ENCODE measurements at places on chromosomes 16 and 17.
A peak's percentile ranks its signal among the peaks of the same experiment; 100 is the strongest.

- DNase-seq = no peak
These were observed 5.6 kb downstream of the ADCY9 start for GRCh38 chr16:4110680-4111079.

DNA sequence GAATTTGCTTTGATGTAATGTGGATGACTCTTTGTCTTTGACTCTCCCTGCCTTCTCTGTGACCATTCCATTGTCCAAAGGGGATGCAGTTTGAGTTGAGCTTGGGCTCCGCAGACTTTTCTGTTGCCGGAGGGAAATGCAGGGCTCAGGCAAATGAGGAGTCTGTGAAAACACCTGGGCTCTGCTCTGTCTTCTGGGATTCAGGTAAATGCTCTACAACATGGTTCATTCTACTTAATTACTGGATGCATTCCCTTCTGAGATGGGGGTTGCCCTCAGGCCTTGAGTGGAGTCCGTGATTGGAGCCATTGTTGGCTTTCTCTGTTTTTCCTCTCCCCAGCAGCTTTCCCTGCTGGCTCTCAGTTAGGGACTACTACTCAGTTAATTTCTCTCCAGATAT is 26.4 kb upstream of the SPNS2 start:
- DNase-seq = no peak

DNA sequence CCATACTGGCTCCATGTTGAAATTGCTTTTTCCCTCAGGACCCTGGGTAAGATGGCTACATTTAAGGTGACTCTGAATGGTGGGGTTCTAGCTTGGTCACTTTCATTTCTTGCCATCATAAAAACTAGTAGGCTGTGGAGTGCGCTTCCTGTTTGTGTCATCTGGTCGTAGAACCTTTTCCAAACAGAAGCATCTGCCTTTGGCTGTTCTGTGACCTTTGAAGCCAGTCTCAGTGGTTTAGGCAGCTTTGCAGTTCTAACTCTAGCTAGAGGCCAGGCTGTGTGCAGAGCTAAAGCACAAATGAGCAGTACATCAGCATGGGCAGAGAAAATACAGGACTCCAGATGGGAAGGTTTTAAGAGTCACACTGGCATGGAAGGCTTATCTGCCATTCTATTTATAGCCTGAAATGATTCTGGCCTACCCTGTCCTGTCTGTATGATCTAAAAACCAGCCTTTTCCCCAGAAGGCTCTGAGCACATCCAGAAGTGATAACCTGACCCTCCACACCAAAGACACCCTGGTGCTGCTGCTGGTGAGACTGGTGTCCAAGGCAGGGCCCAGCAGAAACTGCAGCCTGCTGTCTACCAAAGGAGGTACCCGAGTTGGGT is 8.6 kb downstream of the ESRP2 start:
- no peak for DNase-seq

DNA sequence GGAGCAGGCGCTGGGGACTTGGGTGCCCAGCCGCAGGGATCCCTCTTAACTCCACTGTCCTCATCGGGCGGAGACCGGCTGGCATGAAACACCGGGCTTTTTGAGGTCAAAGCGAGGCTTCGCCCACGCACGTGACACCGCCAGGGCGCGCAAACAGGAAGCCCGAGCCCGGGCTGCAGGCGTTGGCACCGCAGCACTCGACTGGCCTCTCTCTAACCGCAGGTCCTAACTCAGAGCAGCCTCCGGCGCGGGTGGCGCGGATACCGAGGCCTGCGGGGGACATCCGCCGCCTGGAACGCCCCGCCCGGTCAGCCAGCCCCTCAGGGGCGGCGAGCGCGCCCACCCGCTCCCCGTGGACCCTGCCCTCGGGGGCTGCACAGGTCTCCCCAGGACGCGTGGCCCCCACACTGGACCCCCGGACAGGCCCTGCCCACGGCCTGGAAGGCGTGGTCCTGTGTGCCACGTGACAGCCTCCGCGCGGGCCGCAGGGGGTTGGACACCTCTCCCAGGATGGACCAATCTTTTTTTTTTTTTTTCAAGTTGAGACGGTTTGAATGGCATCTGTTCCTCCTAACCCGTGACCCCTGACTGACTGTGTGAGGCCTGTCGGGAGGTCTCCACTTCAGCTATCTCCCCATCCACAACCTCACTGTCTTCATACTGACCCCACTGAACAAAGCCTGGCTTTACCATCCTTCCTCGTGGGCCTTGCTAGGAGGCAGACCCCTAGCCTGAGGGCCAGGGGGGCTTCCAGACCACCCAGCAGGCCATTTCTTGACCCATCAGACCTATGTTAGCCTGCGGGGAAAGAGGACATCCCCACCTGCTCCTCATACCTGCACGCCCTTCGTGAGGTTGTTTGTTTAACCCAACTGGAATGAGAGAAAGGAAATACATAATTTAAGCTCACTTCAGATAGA is 8.4 kb upstream of the SLC47A2 start:
- DNase-seq = peak; percentile 13

- DNase-seq = no peak
These were observed 4.5 kb downstream of the GRN start for GRCh38 chr17:44349553-44350070.

- DNase-seq = no peak
These were observed 66.9 kb downstream of the SKAP1 start for GRCh38 chr17:48363161-48363560.

- no peak for DNase-seq
These were observed 324.5 kb downstream of the SNX29 start for GRCh38 chr16:12300945-12301500.

GRCh38 chr17:27602721-27603420 is 28.1 kb upstream of the LGALS9 start:
- DNase-seq = peak; percentile 90

- no peak for DNase-seq
These were observed 34.7 kb downstream of the ADCY9 start for GRCh38 chr16:4081521-4082021.

- DNase-seq = no peak
These were observed 90.6 kb downstream of the NXN start for GRCh38 chr17:888998-889441.

DNA sequence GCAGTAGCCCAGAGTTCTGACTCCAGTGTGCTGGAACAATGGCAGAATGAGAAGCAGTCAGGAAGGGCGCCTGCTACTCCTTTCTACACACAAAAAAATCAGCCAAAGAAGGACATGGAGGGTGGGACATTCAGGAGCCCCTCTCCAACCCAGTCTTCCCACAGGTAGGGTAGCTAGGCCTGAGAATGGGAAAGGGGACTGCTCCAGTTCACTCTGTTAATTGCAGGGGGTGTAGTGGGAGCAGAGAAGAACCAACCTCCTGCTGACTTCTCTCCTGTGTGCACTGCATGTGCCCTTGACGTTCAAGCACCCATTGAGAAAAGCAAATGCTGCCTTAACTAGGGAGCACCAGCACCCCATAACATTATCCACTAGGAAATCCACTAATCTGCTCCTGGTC is 119.1 kb upstream of the IRX6 start:
- DNase-seq = no peak

- peak; percentile 63 for DNase-seq
These were observed 42.2 kb upstream of the GSE1 start for GRCh38 chr16:85570735-85571562.

DNA sequence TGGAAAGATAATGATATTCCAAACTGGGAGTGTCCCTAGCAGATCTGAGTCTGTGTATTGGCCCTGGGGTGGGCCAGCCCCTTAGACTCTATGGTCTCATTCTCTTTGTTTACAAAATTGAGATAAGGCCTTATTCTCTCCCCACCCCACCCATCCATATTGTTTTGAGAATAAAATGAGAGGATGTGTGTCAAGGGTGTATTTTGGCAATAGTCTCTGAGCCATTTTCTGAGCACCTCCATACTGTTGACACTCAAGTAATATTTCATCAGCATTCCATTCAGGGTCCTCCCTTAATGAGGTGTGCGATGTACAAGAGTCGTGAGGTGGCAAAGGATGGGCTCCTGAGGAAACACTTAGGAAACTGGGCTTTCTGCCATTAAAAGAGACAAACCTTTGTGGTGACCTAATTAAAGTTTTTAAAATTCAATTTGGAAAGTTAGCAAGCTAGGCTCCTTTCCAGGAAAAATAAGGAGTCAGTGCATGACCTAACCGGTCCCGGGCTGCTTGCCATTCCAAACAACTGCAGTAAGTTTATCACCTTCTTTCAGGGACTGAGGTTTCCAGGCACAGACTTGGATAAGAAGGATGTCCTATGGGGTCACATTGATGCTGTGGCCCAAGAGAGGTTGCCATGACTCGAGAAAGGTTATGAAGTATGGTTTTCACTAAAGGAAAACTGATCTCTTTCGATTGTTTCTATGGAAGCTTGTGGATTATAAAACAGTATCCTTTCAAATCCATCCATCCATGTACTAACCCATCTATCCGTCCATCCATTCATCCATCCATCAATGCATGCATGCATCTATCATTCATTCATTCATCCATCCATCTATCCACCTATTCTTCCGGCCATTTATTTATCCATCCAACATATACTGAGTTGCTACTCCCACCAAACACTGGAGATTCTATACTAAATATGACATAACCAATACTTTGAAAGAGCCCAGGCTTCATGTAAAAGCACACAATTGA is 443.3 kb downstream of the UTP18 start:
- DNase-seq = no peak

- no peak for DNase-seq
These were observed 40.8 kb downstream of the METRNL start for GRCh38 chr17:83119987-83120864.

DNA sequence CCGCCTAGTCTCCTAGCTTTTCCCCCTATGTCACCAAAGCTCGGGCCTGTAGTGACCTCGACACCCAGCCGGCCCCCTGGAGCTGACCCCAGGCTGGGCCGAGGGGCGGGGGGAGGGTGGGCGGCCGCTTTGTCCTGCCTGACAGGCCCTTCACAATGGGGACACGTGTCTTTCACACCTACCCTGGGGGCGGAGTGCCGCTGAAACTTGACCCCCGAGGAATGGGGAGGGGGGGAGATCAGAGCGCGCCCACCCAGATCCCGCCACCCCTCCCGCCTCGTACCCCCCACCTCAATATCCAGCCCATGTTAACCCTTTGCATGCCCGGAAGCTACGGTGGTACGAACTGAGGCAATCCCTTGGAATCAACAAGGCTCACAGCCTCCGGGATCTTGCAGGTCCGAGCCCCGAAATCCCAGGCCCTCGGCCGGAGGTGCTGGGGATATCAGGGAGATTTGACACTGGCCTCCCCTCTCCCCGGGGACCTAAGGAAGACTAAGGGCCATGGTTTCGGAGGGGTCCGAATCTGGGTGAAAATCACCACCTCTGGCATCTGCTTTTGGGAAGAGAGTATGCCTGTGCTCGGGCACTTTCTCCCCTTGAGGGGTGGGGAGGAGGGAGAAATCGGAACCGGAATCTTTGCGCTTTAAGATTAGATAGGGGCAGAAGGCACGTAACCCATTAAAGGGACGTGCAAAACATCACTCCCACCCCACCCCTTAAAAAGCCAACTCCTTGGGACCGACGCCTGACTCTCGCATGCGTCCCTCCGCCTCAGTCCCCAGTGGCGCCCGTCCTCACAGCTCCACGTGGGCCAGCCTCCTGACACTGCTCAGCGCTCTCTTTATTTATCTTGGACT is 2.6 kb downstream of the NOG start:
- DNase-seq = no peak

DNA sequence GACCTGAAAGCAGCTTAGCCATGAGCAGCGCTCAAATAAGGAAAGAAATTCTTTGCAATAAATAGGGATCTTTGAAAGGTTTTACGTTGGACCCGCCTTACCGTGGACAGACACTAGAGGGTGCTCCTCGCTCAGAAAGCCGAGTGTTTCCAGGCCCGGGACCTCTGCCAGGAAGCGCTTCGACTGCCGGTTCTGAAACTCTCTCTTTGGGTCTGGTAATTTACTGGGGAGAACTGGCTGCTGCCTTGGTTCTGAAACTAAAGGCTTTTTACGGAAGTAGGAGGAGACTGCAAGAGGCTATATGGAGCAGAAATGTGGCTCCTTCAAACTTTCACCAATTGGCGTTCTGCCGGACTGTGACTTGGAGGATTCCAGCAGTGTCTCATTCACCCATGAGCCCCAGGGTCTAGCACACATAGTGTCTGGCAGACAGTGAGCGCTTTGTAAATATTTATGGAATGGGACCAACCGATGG is 45.6 kb upstream of the HOXB9 start:
- DNase-seq = peak; percentile 57

- no peak for DNase-seq
These were observed 167.5 kb downstream of the UTP18 start for GRCh38 chr17:51427856-51428255.

DNA sequence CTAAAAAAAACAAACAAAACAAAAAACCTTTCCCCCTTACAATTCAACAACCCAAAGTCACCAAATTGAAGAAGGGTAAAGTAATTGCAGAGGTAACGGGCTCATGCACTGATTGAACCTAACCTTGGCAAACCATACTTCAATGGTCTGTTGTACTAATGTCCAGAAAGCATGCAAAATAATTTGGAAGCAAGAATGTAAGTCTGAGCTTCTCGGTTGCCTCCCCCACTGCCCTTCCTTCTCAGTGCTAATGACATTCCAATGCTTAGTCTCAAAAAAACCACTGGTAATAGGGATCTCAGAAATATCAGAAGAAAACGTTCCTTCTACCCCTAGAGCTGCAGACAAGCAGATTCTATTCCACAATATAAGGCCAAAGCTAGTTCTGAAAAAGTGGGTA is 15.8 kb downstream of the KRABD2 start:
- DNase-seq = no peak

- no peak for DNase-seq
These were observed 443.8 kb downstream of the CDH13 start for GRCh38 chr16:83070416-83071209.

- no peak for DNase-seq
These were observed 56.1 kb downstream of the YPEL2 start for GRCh38 chr17:59387351-59388068.

GRCh38 chr16:72898216-72898825 is 149.6 kb downstream of the ZFHX3 start:
- DNase-seq = no peak

GRCh38 chr17:41627316-41628072 is 3.1 kb upstream of the KRT17 start:
- no peak for DNase-seq
